ENCODE measurements at places on chromosomes 12 and 14.
A peak's percentile ranks its signal among the peaks of the same experiment; 100 is the strongest.

DNA sequence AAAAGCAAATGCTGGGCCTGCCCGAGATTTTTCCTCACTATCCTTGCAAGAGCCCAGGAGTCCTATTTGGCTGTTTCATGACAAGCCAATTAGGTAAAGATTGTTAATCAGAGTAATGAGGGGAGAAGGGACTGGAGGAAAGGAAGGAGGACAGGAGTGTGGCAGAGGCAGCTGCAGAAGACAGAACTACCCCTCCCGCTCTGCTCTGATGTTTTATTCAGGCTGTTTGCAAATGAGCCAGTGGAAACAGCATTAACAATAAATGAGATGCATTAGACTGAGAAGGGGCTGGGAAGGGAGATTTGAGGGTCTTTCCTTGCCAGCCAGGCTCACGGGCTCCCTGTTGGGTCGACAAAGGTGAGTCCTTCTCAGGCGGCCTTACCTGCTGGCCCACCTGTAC is 421.0 kb upstream of the CCDC196 start:
- DNase-seq: no peak

DNA sequence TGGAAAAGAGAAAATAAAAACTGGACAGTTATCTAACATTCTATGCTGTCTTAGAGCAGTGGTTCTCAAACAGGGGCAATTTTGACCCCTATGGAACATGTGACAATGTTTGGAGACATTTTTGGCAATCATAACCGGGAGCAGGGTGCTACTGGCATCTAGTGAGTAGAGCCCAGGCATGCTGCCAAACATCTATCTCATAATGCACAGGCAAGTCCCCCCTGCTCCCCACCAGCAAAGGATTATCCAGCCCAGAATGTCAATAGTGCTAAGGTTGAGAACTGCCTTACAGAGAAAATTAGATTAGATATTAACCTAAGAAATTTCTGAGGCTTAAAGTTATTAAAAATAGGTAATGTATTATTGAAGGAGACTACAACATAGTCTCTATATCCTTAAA is 22.9 kb upstream of the CATSPERB start:
- DNase-seq: no peak

DNA sequence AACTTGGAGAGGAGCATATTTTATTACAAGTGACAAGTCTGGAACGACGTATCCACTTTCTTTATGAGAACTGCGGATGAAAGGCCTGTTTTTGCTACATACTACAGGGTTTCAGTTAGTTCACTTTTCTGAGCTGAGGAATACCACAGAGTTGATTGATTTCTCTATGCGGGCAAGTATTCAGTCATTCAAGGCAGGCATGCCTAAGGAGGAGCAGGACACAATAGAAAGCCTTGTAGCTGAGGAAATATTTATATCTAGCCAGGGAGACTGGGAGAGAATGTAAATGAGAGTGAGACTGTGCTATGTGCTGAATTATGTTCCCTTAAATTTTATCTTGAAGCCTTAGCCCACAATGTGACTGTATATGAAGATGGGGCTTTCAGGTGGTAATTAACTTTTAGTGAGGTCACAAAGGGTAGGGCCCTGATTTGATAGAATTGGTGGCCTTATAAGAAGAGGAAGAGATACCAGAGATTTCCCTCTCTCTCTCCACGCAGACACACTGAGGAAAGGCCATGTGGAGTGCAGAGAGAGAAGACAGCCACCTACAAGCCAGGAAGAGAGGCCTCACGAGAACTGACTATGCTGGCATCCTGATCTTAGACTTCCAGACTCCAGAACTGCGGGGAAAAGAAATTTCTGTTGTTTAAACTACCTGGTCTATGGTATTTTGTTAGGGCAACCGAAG is 459.0 kb upstream of the ATP2B1 start:
- DNase-seq: no peak

- DNase-seq: no peak
Measured at GRCh38 chr12:64790166-64790565, 31.0 kb upstream of the GNS start.

GRCh38 chr14:48974994-48975393 is 611.2 kb downstream of the RPS29 start:
- no peak for DNase-seq

DNA sequence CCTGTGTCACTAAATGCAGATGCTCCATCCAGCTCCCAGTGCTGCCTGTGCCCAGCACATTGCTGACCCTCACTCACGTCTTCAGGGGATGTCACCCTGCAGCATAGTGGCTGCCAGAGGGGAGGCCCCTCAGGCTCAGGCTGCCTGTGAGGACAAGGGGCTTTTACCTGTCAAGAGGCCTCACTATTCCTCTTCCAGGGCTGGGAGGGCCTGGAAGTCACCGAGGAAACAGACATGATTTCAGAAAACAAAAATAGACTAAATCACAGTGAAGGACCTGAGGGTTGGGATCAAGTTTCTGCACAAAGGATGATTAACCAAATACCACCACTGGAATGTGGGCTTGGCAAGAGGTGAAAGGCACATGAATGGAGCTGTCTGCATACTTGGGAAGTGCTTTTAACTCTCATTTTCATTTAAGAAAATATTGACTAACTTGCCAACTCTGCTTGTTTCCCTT is 1202.3 kb downstream of the BCL11B start:
- DNase-seq: no peak

- DNase-seq: no peak
Measured at GRCh38 chr14:93971635-93972027, 4.7 kb downstream of the ASB2 start.

GRCh38 chr12:32437095-32437515 is 37.7 kb downstream of the FGD4 start:
- no peak for DNase-seq

- peak; percentile 24 for DNase-seq
Measured at GRCh38 chr14:68627868-68628604, 164.8 kb downstream of the ZFP36L1 start.

- no peak for DNase-seq
Measured at GRCh38 chr12:74337951-74338350, 199.7 kb upstream of the ATXN7L3B start.

DNA sequence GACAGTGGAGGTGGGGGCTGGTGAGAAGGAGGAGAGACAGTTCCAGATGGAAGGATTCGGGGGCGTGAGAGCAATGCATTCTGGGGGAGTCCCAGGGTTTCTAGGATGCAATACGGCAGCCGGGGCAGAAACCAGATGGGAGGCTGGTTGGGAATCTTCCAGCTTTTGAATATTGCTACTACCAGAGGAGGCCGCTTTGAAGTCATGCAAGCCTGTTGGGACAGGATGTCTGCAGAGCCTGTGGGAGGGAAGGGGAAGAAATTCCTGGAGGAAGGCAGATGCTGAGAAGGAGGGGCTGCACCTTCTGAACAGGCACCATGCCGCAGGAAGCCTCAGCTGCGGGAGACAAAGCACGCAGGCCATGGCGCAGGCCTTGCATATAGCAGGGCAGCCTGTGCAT is 105.4 kb downstream of the APAF1 start:
- no peak for DNase-seq

GRCh38 chr12:106291342-106291741 is 11.2 kb upstream of the TCP11L2 start:
- no peak for DNase-seq

DNA sequence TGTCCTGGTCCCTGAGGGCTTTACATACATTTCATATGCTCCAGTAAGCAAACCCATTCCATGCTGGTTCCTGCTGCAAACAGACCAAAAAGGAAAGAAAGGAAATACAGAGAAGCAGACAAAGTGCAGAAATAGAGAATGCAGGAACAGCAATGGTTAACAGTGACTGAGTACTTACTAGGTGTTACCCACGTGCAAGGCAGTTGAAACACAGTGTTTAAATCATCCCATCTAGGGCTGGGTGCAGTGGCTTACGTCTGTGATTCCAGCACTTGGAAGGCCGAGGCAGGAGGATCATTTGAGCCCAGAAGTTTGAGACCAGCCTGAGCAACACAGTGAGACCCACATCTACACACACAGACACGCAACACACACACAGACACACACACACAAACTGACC is 21.2 kb upstream of the NINJ2 start:
- no peak for DNase-seq

- no peak for DNase-seq
Measured at GRCh38 chr12:12350868-12351463, 924 bp upstream of the MANSC1 start.

DNA sequence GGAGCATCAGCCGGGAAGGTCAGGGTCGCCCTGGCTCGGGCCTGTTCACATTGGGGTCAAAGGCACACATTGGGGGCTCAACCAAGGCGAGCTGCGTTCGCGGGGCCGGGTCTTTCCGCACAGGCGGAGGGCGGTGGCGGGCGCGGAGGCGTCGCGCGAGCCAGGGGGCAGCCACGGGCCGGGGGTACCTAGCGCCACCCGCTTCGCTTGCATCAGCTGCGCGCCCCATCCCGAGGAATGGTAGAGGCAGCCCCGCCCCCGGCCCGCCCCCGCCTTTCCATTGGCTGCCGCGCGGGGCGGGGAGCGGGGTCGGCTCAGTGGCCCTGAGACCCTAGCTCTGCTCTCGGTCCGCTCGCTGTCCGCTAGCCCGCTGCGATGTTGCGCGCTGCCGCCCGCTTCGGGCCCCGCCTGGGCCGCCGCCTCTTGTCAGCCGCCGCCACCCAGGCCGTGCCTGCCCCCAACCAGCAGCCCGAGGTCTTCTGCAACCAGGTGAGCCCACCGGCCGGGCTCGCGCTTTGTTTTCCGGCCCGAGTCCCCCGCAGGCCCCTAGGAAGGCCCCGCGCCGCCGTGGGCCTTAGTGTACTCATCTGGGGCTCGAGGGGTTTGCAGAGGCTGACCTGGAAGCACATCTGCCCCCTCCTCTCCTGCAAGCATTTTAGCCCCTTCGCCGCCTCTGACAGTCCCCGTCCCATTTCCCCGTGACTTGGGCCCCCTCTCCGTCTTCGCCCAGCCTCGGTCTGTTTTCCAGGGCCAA is at the start of gene ALDH2:
TSS of gene ALDH2 (plus strand) at position 326 of the 754 bp plus-strand sequence. CDS start at position 376, 50 bp downstream.
- no peak for DNase-seq

DNA sequence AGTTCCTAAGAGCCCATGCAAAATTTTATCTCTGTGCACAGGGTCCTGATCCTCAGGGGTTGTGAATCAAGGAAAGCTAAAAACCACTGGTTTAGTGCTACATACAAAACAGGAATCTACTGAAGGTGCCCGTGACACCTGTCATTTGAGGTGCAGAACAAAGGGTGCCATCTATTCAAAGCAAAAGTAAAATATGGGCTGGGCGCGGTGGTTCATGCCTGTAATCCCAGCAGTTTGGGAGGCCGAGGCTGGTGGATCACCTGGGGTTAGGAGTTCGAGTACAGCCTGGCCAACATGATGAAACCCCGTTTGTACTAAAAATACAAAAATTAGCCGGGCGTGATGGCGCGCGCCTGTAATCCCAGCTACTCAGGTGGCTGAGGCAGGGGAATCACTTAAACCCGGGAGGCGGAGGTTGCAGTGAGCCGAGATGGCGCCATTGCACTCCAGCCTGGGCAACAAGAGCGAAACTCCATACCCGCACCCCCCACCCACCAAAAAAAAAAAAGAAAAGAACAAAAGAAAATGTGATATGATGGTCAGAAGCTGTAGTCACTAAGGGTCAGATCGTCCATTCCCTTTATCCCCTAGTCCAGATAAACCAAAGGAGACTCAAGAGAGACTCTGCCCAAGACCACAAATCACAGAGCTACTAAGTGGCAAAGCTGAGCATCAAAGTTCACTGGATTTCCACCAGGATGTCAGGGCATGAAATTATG is 3.4 kb downstream of the PPTC7 start:
- DNase-seq: no peak

GRCh38 chr12:51533799-51534198 is 57.2 kb upstream of the SCN8A start:
- DNase-seq: no peak

DNA sequence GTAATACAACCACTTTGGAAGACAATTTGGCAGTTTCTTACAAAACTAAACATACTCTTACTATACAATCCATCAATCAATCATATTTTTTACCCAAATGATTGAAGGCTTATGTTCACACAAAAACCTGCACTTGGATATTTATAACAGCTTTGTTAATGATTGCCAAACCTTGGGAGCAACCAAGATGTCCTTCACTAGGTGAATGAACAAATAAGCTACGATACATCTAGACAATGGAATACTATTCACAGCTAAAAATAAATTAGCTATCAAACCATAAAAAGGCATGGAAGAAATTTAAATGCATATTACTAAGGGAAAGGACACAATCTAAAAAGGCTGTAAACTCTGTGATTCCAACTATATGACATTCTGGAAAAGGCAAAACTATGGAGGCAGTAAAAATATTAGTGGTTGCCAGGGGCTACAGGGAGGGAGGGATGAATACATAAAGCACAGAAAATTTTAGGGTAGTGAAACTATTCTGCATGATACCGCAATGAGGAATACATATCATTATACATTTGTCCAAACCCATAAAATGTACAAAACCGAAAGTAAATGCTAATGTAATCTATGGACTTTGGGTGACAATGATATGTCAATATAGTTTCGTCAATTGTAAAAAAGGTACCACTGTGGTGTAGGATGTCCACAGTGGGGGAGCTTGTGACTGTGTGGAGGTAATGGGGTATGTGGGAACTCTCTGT is 70.5 kb downstream of the GPR65 start:
- DNase-seq: no peak

All from activated CD8-positive, alpha-beta memory T cell treated with anti-CD3 and anti-CD28 coated beads for 1 hour (primary cell).